ENCODE measurements at places on chromosomes 12 and 14.
A peak's percentile ranks its signal among the peaks of the same experiment; 100 is the strongest.

- DNase-seq = no peak
Measured at GRCh38 chr12:50297027-50297426, 13.7 kb upstream of the LIMA1 start.

- no peak for DNase-seq
Measured at GRCh38 chr14:58812050-58812910, 174.5 kb downstream of the DACT1 start.

- DNase-seq = no peak
Measured at GRCh38 chr12:98418357-98419075, 96.9 kb upstream of the TMPO start.

DNA sequence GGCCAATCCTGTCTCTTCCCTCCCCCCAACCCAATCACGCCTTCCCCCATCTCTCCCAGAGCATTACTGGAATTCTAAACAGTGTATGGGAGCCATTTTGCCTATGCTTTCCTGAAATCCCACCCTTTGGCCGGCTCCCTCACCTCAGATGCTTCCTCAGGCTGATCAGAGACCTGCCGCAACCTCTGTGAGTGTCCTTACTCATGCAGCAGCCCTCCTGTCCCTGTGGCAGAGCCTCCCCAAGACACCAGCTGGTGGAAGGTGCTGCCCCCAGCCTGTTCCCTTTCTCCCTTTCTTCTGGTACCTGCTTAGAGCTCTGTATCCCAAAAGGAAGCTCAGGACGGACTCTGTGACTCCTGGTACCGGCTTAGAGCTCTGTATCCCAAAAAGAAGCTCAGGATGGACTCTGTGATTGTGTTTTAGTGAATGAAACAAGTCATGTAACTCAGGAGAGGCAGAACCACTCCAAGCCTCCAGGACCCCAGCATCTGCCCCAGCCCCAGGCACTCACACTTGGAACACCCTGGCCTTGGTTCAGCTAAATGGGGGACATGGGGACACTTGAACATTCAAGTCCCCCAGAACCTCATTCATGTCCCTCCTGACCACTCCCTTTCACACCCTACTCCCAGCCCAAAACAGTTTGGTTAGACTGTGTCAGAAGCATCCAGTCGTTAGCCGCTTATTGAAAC, 29.3 kb upstream of the RIN3 start:
- no peak for DNase-seq

- no peak for DNase-seq
Measured at GRCh38 chr12:69497308-69498026, 27.3 kb downstream of the FRS2 start.

GRCh38 chr14:69611172-69612013, at the start of gene SUSD6:
TSS of gene SUSD6 (plus strand) at chr14:69611596. CDS start at chr14:69658593, 46,997 bp downstream.
- peak; percentile 99 for DNase-seq

DNA sequence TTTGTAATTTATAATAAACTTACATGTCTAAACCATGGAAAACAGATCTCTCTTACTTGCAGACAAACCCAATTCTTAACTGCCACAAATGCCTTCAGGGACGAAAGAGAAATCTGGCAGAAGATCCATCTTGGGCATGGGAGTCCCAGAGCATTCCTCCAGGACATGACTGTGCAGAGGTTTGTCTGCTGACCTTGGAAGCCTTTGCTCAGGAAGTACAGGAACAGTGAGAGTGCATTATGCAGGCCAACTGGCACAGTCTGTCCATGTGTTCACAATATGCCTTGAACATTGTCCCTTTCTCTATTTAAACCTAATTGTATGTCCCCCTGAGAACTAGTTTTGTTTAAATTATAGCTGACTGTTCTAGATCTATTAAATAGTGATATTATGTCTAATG, 467.1 kb downstream of the ATP23 start:
- no peak for DNase-seq

DNA sequence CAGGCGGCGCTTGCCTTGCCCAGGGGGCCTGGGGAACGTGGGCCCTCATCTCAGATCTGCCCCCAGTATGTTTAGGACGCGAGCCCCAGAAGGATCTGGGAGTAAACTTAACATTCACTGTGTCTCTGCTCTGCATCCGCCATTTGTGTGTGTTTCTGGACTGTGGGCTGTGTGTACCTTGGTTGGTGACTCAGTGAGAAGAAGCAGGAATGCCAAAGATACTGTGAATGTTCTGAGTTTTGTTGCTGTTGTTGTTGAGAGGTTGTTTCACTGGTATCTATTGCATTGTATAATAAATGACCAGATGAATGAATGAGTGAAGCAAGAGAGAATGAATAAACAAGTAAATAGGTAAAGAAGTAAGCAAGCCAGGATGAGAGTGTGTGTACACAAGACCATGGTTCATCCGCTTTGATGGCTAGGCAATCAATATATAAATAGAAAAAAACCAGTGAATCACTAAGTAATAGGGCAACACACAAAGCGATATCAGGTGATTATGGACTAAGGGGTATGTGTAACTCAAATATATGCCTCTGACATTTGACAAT, 20.5 kb downstream of the MEG3 start:
- no peak for DNase-seq

DNA sequence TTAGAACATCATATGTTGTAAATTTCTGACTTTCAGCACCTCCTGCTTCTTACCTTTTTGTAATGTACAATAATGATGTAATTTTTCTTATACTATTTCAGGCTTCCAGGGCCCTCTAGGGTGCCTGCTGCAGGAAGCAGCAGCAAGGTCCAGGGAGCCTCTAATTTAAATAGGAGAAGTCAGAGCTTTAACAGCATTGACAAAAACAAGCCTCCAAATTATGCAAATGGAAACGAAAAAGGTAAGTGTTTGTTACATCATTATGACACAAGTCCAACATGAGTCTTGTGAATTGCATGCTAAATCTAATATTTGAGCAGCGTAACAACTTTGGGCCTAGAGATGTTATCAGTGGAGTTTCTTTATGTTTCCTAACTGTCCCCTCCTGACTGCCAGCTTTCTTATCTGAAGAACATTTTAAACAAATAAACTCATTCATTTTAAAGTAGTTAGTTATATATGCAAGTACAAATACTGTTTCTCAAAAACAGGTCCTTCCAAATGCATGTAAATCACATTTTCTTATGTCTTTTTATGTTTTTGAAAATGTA, 167.6 kb downstream of the NAV3 start:
- DNase-seq = no peak

DNA sequence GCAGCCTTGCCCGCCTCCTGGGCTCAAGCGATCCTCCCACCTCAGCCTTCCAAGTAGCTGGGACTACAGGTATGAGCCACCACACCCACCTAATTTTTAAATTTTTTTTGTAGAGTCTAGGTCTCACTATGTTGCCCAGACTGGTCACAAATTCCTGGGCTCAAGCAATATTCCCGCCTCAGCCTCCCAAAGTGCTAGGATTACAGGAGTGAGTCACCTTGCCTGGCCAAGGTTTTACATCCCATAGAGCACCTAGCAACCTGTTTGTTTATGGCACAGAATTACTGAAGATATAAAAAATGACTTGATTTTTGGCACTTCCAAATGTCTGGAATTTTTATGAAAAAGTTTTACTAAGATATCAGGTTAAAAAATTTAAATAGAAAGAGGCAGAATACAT, 16.5 kb downstream of the MYO1A start:
- DNase-seq = no peak

DNA sequence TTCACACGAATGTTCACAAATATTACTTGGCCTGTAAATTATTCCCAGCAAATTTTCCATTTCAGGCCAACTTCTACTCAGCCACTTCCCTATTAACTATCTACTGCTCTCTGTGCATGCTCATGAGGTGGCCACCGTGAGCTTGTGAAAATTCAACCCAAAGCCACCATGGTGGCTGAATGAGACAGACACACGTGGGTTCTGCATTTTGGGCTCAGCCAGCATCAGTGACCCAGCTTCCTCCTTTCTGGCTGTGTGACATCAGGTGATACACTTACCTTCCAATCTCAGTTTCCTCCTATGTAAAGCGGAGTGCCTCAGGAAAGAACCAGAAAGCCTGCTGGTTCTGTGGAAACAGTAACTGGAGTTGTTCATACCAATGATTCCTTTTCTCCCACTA, 175.8 kb downstream of the FOXN3 start:
- DNase-seq = no peak

DNA sequence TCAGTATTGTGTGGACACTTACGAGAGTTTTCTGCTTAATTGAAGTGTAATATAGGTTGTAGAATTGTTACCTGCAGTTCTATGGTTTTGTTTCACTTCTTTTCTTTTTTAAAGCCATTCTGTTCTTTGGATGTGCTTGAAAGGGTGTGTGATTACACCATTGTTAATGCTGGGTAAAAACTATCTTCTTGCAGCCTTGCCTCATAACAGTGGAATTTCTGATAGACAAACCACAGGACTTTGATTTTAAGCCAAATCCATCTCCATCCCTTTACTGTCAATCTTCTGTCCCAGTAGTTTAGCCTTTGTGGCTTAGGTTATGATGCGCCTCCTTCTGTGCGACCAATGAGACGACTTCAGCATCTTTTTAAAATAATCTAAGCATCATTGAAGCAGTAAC, 182.3 kb downstream of the PELI2 start:
- DNase-seq = no peak

DNA sequence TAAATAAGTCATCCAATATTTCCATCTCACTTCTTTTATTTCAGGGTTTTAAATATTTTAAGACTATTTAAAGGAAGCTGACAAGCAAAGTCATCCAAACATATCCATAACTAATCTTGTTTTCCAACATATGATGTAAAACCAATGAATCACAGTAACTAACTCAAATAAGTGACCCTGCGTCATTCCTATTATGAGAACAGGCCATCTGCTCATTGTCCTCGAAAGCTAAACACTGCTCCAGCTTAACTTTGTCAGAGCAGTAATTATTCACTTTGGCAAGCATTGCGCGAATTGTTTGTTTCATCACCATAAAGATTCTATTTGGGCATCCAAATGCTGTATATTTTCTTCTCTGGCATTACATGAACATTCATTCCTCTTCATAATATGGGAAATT, 99.1 kb downstream of the CAPZA3 start:
- no peak for DNase-seq

GRCh38 chr12:93773122-93773871, 96.1 kb downstream of the CRADD start:
- DNase-seq = no peak

GRCh38 chr14:20696764-20697163, 8.2 kb downstream of the ANG start:
- no peak for DNase-seq

- DNase-seq = no peak
Measured at GRCh38 chr12:12883369-12884001, 7.9 kb upstream of the GPRC5A start.

- DNase-seq = no peak
Measured at GRCh38 chr14:30440961-30441360, 118.0 kb upstream of the G2E3 start.

DNA sequence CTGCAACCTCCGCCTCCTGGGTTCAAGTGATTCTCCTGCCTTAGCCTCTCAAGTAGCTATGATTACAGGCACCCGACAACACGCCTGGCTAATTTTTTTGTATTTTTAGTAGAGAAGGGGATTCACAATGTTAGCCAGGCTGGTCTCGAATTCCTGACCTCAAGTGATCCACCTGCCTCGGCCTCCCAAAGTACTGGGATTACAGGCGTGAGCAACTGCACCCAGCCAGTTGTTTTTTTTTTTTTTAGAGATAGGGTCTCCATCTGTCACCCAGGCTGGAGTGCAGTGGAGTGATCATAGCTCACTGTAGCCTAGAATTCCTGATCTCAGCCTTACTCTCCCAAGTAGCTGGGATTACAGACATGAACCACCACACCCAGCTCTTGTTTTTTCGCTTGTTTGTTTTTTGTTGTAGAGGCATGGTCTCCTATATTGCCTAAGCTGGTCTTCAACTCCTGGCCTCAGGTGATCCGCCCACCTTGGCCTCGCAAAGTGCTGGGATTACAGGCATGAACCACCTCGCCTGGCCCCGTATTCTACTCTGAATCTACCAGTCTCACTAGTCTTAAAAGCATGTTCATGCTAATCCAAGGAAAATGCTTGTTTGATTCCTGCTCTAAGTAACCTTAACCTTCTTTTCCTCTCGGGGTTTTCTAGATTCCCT, 31.7 kb upstream of the STRN3 start:
- no peak for DNase-seq

DNA sequence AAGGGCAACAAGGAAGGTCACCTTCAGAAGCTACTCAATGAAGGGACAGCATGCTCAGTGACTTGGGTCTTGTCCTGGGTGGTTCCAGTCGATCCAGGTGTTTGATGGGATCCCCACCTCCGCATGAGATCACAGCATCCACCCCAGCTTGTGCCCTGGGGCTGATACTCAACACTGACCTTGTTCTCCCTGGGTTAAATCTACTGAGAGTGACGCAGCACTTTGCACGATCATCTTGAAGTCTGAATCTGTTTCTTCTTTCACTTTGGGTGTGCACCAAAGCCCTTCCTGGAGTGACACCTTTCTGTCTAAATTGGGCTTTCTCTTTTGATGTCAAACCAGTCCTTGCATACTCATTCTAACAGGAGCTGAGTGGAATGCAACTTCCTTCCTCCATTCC, 13.8 kb downstream of the NOS1 start:
- no peak for DNase-seq

DNA sequence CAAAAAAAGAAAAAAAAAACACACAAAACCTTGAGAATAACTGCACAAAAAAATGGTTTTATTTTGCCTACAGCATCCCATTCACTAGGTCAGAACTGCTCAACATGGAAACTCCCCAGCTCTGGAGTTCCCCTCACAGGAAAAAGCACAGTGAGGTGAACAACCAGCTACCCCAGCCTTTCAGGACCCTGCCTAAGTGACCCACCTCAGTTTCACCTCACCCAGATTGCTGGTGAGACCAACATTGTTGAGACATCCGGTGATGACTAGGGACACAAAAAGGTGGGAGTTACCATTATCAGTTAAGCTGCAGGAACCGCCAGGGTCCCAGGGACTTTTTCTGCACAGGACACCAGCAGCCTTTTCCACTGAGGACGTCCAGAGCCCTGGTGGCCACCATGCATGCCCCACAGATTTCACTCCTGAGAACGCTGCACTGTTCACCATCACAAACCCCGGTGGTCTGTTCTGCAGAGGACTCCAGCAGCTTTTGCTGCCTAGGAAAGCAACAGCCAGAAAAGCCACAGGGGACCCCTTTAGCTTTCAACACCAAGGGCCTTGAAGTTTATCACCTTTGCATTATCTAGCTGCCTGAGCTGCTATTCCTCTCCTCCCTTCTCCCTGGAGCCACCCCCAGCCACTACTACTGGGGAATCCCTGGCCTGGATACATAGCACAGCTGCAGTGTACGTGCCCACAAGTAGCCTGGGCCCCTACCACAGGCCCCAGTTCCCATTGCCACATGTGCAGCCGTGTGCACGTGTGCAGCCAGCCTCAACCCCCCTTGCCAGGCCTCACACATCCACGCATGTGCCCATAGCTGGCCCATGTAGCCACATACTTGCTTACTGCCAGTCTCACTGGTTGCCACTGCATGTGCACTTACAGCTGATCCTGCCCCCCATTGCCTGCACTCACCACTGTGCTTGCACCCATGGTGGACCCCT, 62.5 kb upstream of the FAR2 start:
- DNase-seq = no peak

All from D341Med (cell line).